ENCODE measurements at places on chromosomes 4 and X.
A peak's percentile ranks its signal among the peaks of the same experiment; 100 is the strongest.

DNA sequence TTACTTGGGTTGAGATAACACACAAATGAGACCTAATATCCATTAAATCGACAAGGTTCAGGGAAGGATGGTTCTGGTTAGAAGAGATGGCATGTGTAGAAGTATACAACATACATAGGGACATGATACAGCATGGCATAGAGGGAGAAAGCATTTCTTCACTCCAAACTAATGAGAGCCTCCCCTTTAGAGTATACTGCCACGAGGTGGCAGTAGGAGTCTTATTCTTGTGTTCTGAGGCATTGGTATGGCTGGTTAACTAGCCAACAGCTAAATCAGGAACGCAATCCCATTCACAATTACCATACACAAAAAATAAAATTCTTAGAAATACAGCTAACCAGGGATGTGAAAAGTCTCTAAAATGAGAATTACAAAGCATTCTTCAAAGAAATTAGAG, 29.1 kb upstream of the TRO start:
- no peak for DNase-seq

GRCh38 chr4:73036123-73036522, 33.4 kb downstream of the COX18 start:
- no peak for DNase-seq

DNA sequence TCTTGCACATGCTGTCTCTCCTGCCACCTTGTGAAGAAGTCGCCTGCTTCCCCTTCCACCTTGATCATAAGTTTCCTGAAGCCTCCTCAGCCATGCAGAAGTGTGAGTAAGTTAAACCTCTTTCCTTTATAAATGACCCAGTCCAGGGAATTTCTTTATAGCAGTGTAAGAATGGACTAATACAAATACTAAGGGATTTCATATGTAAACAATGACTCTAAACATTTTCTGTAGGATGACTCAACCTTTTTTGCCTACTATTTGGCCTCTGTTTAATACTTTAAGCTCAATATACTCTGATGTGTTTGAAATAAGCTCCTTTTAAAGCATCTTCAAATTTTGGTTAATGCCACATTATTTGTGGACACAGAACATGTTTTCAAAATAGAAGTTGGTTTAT, 813.5 kb upstream of the SLIT2 start:
- DNase-seq, result no peak

GRCh38 chr4:185005219-185005819, 13.0 kb upstream of the HELT start:
- peak; percentile 88 for DNase-seq

DNA sequence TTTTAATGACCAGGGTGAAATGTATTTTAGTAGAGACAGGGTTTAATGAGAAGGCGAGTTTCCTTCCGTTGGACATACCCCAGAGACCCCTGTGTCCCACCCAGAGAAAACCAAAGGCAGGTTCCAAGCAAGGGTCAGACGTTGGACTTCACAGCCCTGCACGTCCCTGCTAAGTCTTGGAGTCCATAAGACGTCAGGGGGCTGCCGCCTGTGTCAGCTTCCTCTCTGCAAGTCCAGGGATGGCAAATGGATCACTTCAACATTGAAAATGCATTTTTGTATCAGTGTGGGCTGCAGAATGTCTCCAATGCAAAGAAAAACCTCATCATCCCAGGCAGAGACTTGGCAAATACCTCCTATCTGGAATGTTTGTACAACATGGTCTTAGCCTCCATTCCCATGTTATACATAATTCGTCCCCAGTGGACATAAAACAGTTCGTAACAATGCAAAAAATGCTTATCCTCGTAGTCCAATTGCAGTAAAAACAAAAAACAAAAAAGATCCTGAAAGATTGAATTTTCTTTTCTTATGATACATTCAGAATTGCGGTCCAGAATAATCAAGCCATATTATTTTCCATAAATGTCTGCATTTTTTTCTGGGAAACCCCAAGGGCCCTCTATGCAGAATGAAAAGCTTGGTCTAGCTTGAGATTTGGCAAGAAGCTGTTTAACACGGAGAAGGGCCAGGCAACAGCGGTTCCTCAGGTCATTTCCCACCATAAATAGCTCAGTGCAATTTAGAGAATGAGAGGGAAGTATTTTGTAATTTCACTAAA, 190.9 kb downstream of the SHOX start:
- DNase-seq, result no peak

GRCh38 chr4:164876700-164877324, at the start of gene APELA:
Gene APELA (plus strand): TSS chr4:164877178. CDS start chr4:164877332, 154 bp downstream.
- DNase-seq, result no peak

DNA sequence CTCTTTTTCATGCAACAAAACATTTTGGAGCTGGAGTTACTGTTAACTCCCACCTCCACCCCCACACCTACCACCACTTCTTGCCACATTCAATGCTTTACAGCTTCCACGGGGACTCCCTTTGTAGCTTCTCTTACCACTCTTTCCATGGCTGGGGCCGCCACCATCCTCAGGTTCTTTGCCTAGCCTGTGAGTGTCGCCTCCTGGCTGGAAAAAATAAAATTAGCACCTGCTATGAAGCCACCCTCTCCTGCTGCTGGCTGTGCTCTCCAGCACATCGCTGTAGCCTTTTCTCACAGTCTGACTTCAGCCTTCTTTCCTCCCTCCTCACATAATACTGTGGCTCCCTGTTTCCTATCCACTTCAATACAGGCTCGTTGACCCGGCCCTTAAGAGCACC, 114.4 kb downstream of the FRAS1 start:
- no peak for DNase-seq

- DNase-seq, result no peak
Observed at GRCh38 chrX:21843179-21843578, 3.8 kb downstream of the MBTPS2 start.

DNA sequence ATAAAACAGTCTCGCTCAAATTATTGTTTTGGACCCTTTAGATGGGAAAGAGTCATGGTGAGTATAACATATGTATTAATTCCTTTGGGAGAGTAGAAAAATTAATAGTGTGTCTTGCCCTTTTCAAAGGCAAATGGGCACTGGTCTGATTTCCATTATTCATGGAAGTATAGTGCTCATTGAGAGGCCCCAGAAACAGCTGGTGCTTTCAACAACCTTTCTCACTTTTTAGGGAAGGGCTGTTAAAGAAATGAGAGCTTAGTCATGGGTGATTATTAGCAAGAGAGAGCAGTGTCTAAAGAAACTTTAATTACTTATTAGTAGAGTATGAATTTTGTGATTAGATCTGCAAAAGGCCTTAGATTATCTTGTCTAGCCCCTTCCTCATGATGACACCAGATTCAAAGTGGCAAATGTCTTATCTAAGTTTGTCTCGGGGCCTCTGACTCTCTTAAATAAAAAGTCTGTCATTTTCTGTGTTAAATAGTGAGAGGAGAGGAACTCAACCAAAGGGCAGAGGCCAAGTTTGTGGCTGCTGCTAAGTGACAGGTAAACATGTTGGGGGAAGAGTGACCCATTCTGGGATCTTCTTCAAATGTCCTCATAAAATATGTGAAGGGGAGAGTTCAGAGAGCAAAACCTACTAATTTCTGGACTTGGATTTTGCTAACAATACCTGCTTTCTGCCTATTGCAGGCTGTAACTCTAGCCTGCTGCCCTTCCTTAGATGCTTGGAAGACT, 110.6 kb downstream of the REPS2 start:
- DNase-seq, result no peak

DNA sequence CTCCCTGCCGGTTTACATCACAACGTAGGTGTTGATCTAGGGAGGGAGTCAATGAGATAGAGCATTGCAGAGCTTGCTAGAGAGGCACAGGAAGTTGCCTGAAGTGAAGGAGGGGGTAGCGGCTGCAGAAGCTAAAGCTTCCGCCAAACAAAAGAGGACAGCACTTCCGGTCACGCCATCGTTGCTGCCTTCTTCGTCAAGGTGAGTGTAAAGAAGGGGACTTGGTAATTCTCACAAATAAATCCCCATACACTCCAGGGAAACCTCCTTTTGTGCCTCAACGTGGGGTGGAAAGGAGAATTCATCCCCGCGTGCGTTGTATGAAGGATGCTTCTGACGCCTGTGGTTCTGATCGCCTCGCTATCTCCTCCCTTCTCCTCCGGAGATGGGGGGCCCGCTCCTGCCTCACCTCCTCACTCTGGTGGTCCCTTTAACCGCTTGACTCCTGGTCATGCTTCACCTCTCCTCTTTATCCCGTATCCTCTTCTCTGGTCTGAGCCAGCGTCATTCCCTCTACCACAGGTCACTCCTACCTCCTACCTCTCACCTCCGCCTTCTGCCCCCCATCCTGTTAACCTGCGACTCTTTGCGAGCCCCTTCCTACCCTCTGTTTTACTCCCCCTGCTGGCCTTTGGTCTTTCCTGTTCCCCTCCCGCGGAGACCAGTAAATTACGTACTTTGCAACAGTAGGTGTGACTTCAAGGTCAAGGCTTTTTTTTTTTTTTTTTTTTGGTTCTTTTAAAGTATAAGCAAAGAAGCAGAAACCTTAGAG, 59.9 kb downstream of the GSPT2 start:
- peak; percentile 53 for DNase-seq

GRCh38 chr4:38738940-38739803, 43.6 kb downstream of the TLR10 start:
- DNase-seq, result no peak

- DNase-seq, result no peak
Observed at GRCh38 chrX:15416133-15416993, 32.1 kb upstream of the VEGFD start.

DNA sequence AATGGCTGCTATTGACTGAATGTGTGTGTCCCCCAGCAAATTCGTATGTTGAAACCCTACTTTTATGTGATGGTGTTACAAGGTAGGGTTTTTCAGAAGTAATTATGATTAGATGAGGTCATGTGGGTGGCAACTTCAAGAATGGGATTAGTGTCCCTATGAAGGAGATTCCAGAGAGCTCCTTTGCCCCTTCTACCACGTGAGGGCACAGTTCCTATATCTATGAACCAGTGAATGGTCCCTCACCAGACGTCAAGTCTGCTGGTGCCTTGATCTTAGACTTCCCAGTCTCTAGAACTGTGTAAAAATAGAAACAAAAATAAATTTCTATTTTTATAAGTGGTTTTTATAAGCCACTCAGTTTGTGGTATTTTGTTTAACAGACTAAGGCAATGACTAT, 1137.6 kb upstream of the IGFBP7 start:
- DNase-seq, result no peak

- DNase-seq, result no peak
Observed at GRCh38 chrX:13903405-13903804, 86.5 kb upstream of the GPM6B start.

DNA sequence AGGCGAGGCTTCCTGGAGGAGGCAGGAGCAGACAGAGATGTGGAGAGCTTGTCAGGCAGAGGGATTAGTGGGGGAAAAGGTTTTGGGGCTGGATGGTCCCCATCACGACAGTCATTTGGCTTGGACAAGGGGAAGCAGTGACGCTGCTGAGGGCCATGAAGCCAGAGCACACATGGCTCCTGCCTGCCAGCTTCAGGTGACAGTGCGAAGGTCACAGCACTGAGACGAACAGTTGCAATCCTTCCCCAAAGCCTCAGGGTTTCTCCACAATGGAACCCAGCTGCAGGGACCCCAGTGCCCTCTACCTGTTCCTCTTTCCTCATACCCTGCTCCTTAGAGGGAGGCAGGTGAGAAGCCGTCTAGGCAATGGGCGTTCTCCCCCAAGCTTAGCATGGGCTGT, 110.3 kb downstream of the DRD5 start:
- DNase-seq, result no peak

- peak; percentile 90 for DNase-seq
Observed at GRCh38 chrX:119871599-119872395, at the start of the genes NDUFA1 and RNF113A. Gene NDUFA1 (plus strand): TSS chrX:119871832. CDS start chrX:119871912, 80 bp downstream. Gene RNF113A (minus strand): TSS chrX:119871733. CDS start chrX:119871613, 120 bp downstream.

DNA sequence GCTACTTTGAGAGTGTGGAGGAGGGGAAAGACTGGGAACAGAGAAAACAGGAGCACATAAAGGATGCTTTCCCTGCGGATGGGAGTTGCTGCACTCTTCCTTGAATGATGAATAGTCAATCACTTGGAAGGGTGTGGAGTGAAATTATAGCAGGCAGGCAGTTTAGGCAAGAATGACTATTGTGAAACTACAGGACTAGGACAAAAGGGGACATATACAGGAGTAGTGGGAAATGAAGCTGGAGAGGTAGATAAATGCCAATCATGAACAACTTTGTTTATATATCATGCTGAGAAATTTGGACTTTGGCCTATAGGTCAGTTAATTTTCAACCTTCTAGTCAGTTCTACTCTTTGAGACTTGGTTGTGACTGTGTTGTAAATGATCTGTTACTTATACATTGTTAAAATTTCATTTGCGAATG, 76.9 kb downstream of the PAQR3 start:
- no peak for DNase-seq

GRCh38 chrX:47633689-47634590, 4.2 kb upstream of the CFP start:
- DNase-seq, result no peak

DNA sequence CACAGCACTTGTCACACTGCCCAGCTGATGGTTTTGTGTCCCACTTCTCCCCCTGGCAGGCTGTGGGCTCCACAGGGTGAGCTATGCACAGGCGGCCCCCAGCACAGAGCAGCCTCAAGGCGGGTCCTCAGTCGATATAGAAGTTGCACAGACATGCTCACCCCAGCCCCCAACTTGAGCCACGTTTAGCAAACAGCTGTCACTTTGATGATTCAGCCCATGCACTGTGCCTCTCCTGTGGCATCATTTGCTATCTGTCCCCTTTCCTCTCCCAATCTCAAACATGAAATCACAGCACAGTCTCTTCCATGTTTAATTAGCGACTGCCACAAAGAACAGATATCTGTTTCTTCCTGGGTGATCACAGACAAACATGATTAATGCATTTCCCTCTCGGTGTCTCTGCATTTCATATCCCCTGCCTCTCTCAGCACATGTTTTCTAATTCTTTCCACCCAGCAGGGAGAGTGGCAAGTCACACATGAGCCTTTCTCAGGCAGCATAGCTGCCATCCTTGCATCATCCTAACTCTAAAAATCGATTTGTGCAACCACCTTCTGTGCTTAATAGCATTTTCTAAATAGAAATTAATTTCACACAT, 204.9 kb downstream of the EVC2 start:
- DNase-seq, result no peak

DNA sequence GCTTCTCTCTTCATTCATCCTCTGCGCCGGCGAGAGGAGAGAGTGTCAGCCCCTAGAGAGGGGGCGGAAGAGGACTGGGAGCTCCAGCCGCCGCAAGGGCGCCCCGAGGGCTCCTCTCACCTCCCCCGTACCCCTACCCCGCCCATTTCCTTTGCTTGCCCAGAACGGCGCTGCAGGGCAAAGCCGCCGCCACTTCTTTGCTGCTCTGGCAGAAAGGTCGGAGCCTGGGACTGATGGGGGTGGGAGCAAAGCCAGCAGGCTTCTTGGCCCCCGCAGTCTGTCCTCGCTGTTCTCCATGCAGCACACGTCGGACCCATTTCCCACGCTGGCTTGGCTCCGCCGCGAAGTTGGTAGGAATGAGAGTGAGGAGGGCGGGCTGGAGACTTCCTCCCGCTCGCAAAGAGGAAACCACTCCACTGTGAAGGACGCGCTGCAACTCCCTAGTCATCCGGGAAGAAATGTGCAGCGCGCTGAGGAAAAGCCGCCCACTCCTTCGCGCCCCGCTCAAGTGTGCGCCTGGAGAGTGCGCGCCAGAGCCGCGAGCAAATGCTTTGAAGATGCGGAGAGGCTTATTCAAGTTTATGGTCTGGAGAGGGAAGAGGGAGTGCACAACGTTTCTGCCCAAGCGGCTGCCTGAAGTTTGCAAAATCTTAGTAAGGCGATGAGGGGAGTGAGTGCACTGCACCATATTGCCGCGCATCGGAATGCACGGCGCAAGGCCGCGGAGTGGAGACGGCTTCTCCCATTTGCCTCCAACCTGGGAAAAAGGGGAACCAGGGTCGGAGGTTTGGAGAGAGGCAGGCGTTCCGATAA, 2.8 kb upstream of the PCDH7 start:
- peak; percentile 27 for DNase-seq

Measured in heart left ventricle (tissue), 16 donors.